Activated CD4-positive, alpha-beta memory T cell treated with anti-CD3 and anti-CD28 coated beads for 36 hours (primary cell): ENCODE measurements at places on chromosomes 3 and 15. TPM values are rescaled to one million over a fixed set of nuclear protein-coding genes. Genes with fewer than 3 reads are reported as not detected.

DNA sequence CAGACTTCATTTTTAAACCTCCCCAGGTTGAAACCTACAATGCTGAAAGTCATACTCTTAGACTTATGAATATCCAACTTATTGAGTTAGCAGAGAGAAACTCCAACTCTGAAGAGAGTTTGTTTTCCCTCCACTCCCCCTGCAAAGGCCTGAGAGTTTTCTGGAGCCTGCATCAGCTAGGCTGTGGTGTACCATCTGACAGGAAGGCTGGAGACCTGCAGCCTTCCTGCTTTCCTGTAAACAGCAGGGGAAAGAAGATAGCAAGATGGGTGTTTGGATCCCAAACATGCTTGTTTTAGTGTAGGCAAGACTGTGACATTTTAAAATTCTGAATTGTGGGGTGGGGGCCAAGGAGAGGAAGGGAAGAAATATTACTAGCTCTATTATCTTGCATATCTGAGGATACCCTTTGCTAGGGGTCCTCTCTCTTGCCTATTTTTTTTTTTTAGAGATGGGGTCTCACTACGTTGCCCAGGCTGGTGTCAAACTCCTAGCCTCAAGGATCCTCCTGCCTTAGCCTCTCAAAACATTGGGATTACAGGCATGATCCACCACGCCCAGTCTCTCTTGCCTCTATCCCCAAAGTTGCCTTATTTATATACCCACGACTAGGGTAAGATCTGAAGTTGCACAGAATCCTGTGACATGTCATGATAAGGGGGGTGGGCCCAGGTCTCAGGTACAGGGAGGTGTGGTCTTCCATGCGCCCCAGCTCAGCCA lies 51.0 kb upstream of the USP3 start:
- H3K36me3 ChIP-seq = no peaks in the 10 kb centered on the region
- no peak overlapping the region for H3K4me3 ChIP-seq
- no peaks in the 10 kb centered on the region for H3K27me3 ChIP-seq
- H3K27ac ChIP-seq = no peak overlapping the region
- DNase-seq = no peak

GRCh38 chr3:9742560-9742959 lies 7.2 kb upstream of the OGG1 start:
- no peak overlapping the region for H3K27ac ChIP-seq
- peaks cover 70% of the 10 kb centered on the region for H3K36me3 ChIP-seq
- DNase-seq = no peak
- H3K4me1 ChIP-seq = peaks cover 19% of the 10 kb centered on the region
- H3K4me3 ChIP-seq = no peak overlapping the region

The CA12 gene
- 0.10 TPM for total RNA-seq

DNA sequence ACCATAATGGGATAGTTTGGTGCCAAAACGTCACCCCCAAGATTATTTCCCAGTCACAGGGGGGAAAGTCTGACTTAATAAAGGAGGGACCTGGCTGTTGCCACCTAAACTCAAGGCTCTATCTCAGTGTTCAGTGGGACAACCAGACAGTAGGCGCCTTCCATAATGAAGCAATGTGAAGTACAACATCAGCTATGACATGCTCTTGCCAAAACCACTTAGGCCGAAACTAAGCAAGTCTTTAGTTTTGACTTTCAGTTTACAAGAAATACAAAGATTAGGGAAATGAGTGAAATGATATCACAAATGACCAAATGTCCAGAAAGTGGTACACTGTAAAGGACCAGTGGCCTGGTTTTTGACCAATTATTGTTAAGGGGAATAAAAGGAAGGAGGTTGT lies 32.9 kb downstream of the SOX14 start:
- H3K36me3 ChIP-seq = no peaks in the 10 kb centered on the region
- no peak overlapping the region for H3K27ac ChIP-seq
- no peaks in the 10 kb centered on the region for H3K4me1 ChIP-seq
- no peak overlapping the region for H3K4me3 ChIP-seq

DNA sequence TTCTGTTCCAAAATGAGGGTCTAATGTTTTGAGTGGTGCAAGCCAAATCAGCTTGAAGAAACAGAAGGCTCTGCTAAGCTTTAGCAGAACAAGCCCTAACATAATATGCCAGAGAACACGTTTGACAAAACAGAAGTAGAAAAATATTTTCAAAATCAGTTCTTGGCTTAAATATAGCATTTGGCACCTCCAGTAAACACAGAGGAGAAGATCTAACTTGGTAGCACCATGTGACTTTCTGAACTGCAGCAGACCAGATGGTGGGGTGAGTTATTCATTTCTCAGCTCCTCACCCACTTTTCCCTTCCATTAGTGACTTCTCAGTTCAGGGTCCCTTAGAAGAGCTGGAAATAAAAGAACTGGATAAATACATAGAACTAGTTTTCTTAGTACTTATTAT lies 395.8 kb downstream of the MAGI1 start:
- H3K36me3 ChIP-seq = no peaks in the 10 kb centered on the region
- H3K4me1 ChIP-seq = no peaks in the 10 kb centered on the region
- no peak overlapping the region for H3K4me3 ChIP-seq
- DNase-seq = no peak

- no peak overlapping the region for H3K27ac ChIP-seq
- no peaks in the 10 kb centered on the region for H3K27me3 ChIP-seq
- no peak for DNase-seq
- H3K36me3 ChIP-seq = peaks cover 20% of the 10 kb centered on the region
These were observed 41.2 kb downstream of the CCDC12 start for GRCh38 chr3:46935168-46935858.

- no peak overlapping the region for H3K27ac ChIP-seq
- no peak overlapping the region for H3K4me3 ChIP-seq
- DNase-seq = peak; percentile 38
- H3K36me3 ChIP-seq = peaks cover 11% of the 10 kb centered on the region
- H3K27me3 ChIP-seq = no peaks in the 10 kb centered on the region
- H3K4me1 ChIP-seq = peaks cover 25% of the 10 kb centered on the region
These were observed 112.9 kb downstream of the ULK4 start for GRCh38 chr3:41848753-41849574.
